CD14-positive monocyte (primary cell): ENCODE measurements at places on chromosomes 2 and 18.

GRCh38 chr2:118791483-118791882, 56.0 kb downstream of the EN1 start:
- no peak for DNase-seq

DNA sequence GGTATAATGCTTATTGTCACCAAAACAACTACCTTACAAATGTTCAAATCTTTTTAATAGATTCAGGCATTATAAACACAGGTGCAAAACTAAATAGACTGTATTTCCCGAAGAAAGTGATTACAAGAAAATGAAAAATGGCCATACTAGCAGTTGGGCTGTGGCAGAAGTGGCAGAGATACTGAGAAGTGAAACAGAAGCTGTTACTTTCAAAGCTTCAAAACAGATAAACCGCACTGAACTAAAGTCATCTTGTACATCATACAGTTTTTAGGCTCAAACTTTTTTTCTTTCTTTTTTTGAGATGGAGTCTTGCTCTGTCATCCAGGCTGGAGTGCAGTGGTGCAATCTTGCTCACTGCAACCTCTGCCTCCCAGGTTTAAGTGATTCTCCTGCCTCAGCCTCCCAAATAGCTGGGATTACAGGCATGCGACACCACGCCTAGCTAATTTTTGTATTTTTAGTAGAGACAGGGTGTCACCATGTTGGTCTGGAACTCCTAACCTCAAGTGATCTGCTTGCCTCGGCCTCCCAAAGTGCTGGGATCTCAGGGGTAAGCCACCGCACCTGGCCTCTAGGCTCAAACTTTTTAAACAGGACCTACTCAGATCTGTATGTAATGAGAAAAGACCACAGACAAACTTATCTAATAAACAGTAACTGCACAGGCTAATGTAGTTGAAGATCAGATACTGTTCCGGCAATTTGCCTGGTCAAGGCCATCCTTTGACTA, 77.9 kb upstream of the SATB2 start:
- DNase-seq = no peak

DNA sequence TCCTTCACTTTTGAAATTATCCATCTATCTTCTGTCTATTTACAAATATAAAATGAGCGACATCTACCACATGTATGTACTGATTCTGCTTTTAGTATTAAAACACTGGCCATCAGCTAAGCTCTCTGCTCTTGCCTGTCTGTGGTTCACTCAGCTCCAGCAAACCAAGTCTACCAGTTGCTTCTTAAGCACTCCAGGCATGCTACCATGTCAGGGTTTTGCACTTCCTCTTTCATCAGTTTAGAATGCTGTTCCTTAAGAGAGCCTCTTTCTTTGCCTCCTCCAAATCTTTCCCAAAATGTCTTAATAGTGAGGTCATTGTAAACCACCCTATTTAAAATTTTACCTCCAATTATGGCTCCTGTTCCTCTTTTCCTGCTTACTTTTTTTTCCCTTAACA, 59.5 kb downstream of the SCN3A start:
- DNase-seq = no peak

- DNase-seq = peak; percentile 25
These were observed 17.0 kb downstream of the THNSL2 start for GRCh38 chr2:88187038-88187676.

DNA sequence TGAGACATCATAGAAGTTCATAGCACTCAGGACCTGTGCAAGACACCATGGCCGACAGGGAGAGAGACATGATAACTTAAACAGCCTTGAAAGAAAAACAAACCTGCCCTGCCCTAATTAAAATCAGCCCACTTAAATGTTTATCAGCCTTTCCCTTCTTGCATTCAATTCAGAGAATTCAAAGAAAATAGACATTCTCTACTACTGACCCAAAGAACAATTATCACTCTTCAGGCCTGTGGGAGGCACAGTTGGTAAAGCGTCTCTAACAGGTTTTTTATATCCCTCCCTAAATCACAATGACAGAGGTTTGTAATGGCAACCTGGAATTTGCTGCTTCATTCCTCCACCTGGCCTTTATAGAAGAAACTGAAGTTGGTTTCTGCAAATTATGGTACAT, 1.7 kb downstream of the CDK15 start:
- no peak for DNase-seq

GRCh38 chr2:146287281-146287680, 1557.5 kb upstream of the ACVR2A start:
- DNase-seq = no peak

- peak; percentile 21 for DNase-seq
These were observed 62.2 kb downstream of the ARMC9 start for GRCh38 chr2:231260442-231261208.

DNA sequence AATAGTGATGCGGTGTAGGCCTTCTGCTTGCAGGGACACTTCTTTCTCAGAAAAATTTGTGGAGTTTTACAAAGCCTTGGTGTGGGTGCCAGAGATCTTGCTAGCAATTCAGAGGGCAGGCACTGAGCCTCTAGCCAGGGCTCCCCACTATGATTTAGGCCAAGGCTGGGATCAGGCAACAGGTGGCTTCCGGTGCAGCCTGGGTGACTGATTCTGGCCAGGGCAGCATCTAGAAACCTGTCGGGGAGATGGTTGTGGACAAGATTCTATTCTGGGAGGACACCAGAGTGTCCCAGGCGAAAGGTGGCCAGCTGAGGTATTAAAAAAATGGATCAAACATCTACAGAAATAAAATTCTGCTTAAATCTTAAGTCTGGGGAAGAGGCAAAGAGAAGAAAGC, 21.5 kb upstream of the TNP1 start:
- no peak for DNase-seq

- DNase-seq = no peak
These were observed 76.9 kb downstream of the PTPN4 start for GRCh38 chr2:119836455-119837142.

DNA sequence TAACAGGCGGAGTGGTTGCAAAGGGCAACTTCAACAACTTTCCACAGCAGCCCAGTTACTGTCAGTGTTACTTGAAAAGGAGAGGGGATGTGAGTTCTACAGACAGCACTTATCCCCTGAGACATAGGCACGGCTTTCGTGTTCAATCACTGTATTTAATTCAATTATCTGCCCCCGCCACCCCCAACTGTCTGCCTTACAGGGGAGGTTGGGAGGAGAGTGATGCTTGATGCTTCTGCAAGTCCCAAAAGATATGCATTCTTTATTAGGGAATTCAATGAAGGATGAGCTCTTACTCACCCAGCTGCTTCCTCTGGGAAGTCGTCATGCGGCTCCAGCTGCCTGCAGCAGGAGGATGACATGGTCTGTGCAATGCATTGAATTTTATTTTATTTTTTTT, 639.9 kb downstream of the DCC start:
- DNase-seq = no peak

GRCh38 chr2:136233298-136233697, 115.3 kb upstream of the CXCR4 start:
- no peak for DNase-seq

DNA sequence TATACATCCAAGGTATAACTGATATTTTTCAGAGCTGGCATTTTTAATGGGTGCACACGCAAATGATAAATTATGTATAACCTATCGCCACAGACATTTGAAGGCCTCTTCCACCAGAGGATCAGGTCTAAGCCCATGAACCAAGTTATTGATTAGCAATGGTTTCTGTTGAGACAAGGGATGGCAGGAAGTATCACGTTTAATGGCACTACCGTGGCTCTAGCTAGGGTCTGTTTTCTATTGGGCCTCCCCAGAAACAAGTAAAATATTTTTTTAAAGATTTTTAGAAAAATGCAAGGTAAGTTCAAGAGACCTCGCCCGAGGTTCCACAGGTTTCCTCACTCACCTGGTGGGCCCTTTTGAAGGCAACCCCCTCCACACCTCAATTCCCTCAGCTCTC, 667 bp downstream of the GFPT1 start:
- no peak for DNase-seq

DNA sequence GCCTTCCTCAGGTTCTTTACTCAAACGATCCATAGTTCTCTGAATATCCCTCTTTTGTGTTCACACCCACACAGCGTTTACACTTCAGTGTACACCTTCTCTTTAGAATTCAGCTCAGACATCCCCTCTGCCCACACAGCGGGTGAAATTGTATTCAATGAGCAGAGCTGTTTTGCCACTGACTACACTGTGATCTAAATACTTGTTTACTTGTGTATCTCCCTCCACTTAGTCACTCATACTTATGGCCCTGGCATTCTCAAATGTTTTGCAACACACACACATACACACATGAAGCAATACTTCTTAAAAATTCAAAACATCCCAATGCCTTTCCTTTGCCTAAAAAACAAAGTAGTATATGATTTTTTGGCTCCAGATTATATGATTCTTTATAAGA, 297.1 kb downstream of the TMX3 start:
- no peak for DNase-seq

- DNase-seq = no peak
These were observed 772.2 kb downstream of the DCDC2C start for GRCh38 chr2:4475618-4476017.

GRCh38 chr2:128369108-128369555, 50.5 kb upstream of the HS6ST1 start:
- DNase-seq = no peak

GRCh38 chr18:6859676-6860422, 130.3 kb downstream of the ARHGAP28 start:
- no peak for DNase-seq

- no peak for DNase-seq
These were observed 4.2 kb downstream of the PXDN start for GRCh38 chr2:1739961-1740715.

DNA sequence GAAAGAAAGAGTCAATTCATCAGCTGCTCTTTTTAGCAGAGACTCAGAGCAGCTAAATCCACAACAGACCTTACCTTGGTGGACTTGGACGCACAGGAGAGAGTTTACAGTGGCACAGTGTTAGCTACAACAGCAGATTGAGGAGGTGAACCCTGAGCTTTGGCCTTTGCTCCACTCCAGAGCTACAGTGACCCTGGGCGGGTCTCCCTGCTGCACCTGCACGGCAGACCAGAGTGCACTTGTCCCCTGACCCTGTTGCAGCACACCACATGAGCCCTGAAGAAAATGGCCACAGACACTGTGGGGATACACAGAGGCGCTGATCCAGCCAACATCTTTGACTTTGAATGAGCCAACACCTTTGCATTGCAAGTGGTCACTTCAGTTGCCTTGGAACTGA, 11.0 kb downstream of the SLC19A3 start:
- no peak for DNase-seq

- no peak for DNase-seq
These were observed 2.9 kb upstream of the MAB21L4 start for GRCh38 chr2:240898731-240899467.

DNA sequence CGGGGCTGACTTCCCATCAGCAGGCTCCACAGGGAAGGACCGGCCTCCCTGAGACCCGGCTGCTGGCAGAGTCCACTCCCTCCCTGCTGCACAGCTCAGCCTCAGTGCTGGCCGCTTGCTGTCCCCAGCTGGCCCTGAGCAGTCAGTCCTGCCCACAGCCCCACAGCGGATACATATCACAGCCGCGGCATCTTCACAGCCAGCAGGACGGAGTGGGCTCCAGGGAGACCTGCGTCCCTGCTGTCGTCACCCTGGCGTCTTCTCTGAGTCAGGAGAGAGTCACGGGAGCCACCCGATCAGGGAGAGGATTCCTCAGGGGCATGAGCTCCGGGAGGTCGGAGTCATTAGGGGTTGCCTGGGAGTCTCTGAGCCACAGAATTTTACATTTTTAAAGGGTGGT, 13.1 kb upstream of the SNTG2 start:
- no peak for DNase-seq

GRCh38 chr18:42477267-42477666, 522.2 kb downstream of the PIK3C3 start:
- no peak for DNase-seq

DNA sequence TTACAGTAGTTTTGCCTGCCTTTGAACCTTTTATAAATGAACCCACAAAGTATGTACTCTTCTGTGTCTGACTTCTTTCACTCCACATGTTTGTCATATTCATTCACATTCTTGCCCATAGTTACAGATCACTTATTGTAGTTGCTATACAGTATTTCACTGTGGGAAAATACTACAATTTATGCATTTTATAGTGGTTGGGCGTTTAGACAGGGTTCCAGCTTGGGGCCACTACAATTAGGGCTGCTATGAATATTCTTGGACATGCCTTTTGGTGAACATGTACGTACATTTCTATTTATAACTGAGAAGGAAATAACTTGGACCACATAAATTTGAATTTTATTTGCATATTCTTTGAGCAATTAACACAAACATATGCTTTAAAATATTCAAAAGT, 15.4 kb upstream of the PMAIP1 start:
- DNase-seq = no peak

DNA sequence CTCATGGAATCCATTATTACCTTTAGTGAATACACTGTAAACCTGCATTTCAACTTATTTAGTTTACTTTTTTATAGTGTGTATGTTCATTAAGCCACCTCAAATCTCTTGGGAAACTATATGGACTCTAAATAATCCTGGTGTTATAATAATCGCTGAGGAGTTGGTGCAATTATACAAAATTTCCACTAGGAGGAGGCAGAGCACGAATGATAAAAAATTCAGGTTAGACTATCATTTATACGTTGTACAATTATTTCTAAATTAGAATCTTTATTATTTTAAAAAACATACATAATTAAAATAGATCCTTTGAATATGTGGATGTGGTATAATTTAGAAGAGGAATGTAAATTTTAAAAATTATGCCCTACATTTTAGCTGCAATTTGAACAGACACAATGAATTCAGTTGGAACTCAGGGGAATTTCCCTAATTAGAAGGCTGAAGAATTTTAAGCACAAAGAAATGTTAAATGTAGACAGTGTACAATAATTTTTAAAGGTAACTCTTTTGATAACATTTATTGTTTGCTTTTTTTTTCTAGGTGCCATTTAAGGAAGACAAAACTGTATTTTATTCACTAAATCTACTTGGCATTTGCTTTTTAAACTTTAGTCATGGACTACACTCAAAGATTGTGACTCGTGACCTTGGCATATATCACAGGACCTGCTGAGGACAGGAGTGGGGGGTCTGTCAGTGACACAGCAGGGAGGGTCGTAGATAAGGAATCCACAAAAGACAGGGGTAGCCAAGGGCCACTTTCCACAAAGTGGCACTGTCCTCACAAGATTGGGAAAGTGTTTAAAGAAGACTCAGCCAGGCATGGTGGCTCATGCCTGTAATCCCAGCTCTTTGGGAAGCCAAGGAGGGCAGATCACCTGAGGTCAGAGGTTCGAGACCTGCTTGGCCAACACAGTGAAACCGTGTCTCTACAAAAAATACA, 45.5 kb downstream of the RAB12 start:
- no peak for DNase-seq

DNA sequence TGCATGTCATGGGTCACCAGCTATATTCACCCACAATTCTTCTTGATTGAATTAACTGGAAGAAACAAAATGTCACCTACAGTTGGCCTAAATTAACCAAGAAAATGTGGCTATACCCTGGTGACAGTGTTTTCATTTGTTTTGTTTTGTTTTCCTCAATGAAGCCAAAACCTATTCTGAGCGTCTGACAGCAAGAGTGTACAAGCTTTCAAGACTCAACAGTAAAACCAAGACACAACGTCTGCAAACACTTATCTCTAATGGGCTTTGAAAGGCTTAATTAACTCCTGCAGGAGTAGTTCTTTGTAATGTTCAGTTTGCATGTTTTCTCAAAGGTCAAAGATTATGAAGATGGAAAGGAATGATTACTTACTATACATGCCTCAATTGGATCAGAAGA, 827.6 kb upstream of the KLHL29 start:
- no peak for DNase-seq
